Activated CD4-positive, alpha-beta T cell treated with anti-CD3 and anti-CD28 coated beads for 24 hours (primary cell): ENCODE measurements at places on chromosomes 1 and 21.

- DNase-seq = no peak
These were observed 13.5 kb downstream of the SLC37A1 start for GRCh38 chr21:42527127-42527488.

GRCh38 chr1:43288058-43288784, 2.8 kb upstream of the C1orf210 start:
- no peak for DNase-seq

- DNase-seq = no peak
These were observed 9.5 kb downstream of the EDEM3 start for GRCh38 chr1:184745110-184745509.

- no peak for DNase-seq
These were observed 213.1 kb downstream of the PCP4 start for GRCh38 chr21:40080385-40080784.

GRCh38 chr1:227897704-227898438, 49.9 kb downstream of the WNT9A start:
- no peak for DNase-seq

DNA sequence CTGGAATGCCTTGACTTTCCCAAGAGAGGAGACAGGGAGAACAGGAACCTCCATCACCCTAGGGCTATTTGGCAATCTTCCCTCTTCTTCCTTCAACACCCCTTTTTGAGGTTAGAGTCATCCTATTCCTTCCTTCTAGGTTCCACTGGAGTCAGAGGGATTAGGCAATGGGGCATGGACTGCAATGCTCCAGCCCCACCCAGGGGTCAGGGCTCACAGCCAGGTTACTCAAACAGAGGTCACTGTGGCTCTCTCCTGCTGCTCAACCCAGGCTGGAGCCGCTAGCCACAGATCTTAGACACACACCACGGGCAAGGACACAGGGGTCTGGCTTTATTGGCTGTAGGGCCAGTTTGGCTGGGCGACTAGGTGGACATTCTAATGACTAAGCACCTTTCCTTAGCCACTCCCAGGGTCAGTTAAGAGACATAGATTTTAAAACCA, 145.5 kb upstream of the NRIP1 start:
- DNase-seq = no peak

DNA sequence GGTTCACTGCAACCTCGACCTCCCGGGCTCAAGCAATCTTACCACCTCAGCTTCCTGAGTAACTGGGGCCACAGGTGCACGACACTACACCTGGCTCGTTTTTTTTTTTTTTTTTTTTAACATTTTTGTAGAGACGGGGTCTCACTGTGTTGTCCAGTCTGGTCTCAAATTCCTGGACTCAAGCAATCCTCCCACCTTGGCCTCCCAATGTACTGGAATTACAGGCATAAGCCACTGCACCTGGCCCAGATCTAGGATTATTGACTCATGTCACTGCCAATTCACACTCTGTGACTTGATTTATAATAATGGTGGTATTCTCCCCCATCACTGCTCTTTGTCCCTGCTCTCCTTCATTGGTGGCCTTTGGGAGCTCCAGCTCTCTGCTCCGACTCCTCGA, 145.1 kb downstream of the PTPRU start:
- no peak for DNase-seq

- DNase-seq = no peak
These were observed 4.5 kb downstream of the EPHA2 start for GRCh38 chr1:16151196-16151994.

DNA sequence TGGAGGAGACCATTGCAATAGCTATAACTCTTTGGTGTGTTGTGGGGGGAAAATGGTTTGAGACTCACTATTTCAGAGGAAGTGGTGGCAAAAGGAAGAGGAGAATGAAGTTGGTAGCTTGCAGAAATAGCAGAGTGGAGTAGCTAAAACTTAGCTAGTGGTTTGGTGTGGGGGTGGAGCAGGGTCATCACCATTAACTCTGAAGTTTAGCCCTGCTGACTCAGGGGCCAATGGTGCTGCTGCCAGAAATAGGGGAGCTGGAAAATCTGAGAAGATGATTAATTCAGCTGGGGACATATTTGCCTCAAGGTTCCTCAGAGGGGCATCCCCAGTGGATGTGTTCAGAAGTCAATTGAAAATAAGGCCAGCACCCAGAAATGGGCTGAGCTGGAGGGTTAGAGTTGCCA, 65.4 kb downstream of the RUNX1 start:
- DNase-seq = peak; percentile 46

DNA sequence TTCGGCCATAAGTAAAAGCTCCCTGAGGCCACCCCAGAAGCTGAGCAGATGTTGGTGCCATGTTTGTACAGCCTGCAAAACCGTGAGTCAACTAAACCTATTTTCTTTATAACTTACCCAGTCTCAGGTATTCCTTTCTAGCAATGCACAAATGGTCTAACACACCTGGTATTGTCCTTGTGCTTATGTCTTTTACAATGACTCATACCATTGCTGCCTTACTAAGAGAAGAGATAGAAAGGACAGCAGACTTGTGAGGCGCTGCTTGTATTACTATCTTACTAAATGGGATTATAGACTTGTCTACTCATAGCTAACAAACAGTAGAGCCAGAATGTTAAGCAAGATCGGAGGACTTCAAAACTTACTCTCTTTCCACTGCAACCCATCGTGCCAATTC, 18.5 kb upstream of the CYYR1 start:
- DNase-seq = no peak

DNA sequence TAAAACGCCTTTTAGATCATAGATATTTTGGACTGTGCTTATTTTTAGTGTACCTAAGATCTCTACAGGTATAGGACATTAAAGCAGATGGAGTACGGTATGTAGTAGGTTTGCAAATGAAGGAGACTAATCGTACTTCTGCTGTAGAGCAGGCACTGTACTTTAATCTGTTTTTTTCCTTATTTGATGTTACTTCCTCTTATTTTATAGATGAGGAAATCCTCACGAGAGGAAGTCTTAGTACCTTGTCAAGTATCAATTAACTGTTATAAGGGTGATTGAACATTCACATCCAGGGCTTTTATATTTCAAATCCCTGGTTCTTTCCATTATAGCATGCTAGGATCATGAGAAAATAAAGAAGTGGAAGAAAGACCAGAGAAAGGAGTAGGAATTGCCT, 41.1 kb downstream of the CACHD1 start:
- no peak for DNase-seq

GRCh38 chr1:9855186-9855585, 31.4 kb upstream of the CLSTN1 start:
- no peak for DNase-seq
